Progenitor cell of endocrine pancreas (in vitro differentiated cells): ENCODE measurements at places on chromosomes 7 and 10.

GRCh38 chr10:25555865-25556264 is 378.2 kb upstream of the MYO3A start:
- H3K27ac ChIP-seq = no peak overlapping the region
- H3K36me3 ChIP-seq = no peaks in the 10 kb centered on the region
- no peaks in the 10 kb centered on the region for H3K27me3 ChIP-seq
- no peak overlapping the region for H3K4me3 ChIP-seq

- no peak for DNase-seq
- H3K27me3 ChIP-seq = no peaks in the 10 kb centered on the region
- peaks cover 59% of the 10 kb centered on the region for H3K4me1 ChIP-seq
- peak overlapping the region; percentile 96 for H3K27ac ChIP-seq
- peaks cover 6% of the 10 kb centered on the region for H3K36me3 ChIP-seq
These were observed 1.3 kb downstream of the FRAT2 start for GRCh38 chr10:97333351-97333600.

GRCh38 chr7:1754345-1754908 is 84.3 kb downstream of the ELFN1 start:
- H3K27me3 ChIP-seq = peaks cover 24% of the 10 kb centered on the region
- H3K4me3 ChIP-seq = no peak overlapping the region
- DNase-seq = no peak
- H3K36me3 ChIP-seq = no peaks in the 10 kb centered on the region

DNA sequence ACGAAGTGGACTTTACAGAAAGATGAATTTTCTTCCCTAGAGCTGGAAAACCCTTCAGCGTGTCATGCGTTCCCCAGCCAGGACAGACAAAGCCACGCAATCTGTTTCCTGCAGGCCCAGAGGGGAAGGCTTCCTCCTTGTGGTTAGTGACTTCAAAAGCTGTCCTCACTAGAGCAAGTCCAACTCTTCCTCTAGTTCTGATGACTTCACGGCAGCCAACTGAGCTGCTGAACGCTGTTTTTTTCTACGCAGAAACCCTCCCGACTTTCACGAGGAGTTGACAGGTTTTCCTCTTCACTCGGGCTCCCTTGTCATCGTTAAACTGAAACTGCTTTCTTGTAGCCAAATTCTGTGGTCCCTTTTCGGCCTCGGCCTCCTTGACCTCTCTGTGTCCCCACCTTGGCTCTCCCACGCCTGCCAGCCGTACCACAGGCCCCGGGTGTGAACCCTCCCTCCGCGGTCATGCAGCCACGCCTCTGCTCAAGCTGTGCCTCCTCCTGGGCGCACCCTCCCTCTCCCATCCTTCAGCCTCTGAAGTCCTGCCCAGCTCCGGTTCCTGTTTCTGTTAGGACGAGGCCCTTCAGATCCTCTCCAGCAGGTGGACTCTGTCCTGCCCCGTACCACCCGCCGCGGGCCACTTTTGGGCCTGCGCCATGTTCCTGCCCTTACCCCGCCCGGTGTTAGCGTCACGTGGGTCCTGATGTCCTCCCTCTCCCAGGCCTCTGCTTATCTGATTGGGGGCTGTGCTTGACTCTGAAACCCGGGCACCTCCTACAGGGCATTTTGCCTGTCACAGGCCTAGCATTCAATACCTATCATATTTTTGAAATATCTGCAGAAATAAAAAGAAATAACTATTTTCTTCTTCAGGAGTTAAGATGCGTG is 39.3 kb downstream of the CUX1 start:
- H3K36me3 ChIP-seq = peaks cover 2% of the 10 kb centered on the region
- DNase-seq = no peak
- peak overlapping the region; percentile 33 for H3K27ac ChIP-seq

DNA sequence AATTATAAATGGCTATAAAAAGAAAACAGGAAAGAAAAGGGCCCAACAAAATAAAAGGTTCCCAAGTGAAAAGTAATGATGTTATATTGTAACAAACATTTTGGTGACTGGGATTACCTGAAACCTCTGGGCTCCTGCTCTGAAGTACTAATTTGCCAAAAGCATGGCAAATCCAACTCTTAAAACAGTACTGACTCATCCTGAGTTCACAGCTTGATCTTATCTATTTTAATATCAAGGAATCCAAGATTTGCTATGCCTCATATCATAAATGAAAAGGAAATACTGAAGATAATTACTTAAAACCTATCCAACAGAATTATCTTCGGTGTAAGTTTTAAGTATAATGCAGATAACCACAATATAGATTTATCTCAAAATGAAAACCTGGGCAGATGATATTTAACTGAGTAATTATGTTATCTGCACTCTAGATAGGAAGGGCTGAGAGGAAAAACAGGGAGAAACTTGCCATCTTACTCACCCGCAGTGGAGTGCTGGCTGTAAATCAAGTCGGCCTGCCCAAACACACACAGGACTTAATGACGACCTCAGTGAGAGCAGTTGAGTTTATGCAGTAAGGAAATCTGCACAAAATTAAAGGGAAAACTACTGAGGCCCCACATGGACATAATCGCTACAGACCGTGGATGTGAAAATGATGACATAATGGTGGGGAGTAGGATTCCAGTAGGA is 48.4 kb downstream of the MPP7 start:
- H3K36me3 ChIP-seq = no peaks in the 10 kb centered on the region
- no peak overlapping the region for H3K4me3 ChIP-seq
- H3K27me3 ChIP-seq = no peaks in the 10 kb centered on the region
- H3K4me1 ChIP-seq = peaks cover 7% of the 10 kb centered on the region
- no peak for DNase-seq
- no peak overlapping the region for H3K27ac ChIP-seq

DNA sequence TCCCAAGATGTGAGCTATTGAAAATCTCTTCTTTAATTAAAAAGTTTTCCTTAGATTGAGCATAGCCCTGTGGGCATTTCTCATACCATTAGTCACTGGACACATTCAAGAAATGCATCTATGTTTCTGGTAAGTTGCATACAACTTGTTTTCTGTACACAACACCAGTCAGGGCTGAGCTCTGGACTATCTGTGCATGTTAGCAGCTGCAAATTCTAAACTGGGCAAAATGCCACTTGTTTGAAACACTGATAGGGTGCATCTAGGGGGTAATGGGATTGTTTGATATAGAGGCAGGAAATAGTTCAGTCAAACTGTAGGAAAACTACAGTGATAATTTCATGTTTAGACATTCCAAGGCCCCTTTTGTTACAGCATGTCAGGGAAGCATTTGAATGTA is 145.6 kb upstream of the NPY start:
- H3K36me3 ChIP-seq = no peaks in the 10 kb centered on the region
- no peak for DNase-seq
- H3K27me3 ChIP-seq = peaks cover 10% of the 10 kb centered on the region
- H3K27ac ChIP-seq = no peak overlapping the region
- peaks cover 3% of the 10 kb centered on the region for H3K4me1 ChIP-seq

DNA sequence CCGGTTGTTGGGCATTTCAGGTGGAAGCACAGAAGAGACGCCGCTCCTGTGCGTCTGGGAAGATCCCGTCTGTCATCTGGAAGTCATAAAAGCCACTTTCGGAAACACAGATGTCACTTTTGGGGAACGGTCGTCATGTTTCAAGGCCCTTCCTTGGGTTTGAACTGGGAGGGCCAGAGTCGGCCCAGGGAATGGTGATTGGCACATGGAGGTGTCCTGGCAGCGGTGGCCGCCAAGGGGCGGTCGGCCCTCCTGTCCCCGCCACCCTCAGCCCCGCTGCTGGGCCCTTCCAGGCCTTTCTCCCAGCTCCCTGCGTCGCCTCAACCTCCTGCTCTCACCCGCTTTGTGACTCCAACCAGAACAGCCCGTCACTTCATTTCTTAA is 115.2 kb upstream of the SFMBT2 start:
- no peaks in the 10 kb centered on the region for H3K36me3 ChIP-seq
- DNase-seq = no peak
- H3K4me1 ChIP-seq = no peaks in the 10 kb centered on the region
- peaks cover 22% of the 10 kb centered on the region for H3K27me3 ChIP-seq

- H3K4me1 ChIP-seq = peaks cover 8% of the 10 kb centered on the region
- peaks cover 2% of the 10 kb centered on the region for H3K27me3 ChIP-seq
- no peak overlapping the region for H3K27ac ChIP-seq
- no peak for DNase-seq
- H3K4me3 ChIP-seq = no peak overlapping the region
These were observed 41.9 kb downstream of the PDGFA start for GRCh38 chr7:477626-478220.

DNA sequence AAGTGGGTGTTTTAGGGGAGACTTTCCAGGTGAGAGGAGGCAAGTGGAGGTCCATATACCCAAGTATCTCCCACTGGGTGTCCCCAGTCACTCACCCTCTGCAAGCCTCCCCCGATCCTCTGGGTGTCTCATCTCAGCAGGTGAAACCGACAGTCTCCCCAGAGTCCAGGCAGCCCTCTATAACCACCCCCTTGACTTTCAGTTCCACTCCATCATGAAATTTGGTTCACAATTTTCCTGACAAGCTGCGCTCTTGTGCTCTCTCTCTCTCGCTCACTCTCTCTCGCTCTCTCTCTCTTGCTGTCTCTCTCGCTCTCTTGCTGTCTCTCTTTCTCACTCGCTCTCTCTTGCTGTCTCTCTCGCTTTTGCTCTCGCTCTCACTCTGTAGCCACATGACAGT is 8.1 kb upstream of the RABGEF1 start:
- DNase-seq = no peak
- H3K4me1 ChIP-seq = no peaks in the 10 kb centered on the region
- H3K36me3 ChIP-seq = peaks cover 22% of the 10 kb centered on the region
- no peaks in the 10 kb centered on the region for H3K27me3 ChIP-seq

- peaks cover 6% of the 10 kb centered on the region for H3K36me3 ChIP-seq
- H3K27me3 ChIP-seq = no peaks in the 10 kb centered on the region
- no peak overlapping the region for H3K4me3 ChIP-seq
- H3K27ac ChIP-seq = no peak overlapping the region
These were observed 47.7 kb downstream of the CDK6 start for GRCh38 chr7:92788559-92789183.

DNA sequence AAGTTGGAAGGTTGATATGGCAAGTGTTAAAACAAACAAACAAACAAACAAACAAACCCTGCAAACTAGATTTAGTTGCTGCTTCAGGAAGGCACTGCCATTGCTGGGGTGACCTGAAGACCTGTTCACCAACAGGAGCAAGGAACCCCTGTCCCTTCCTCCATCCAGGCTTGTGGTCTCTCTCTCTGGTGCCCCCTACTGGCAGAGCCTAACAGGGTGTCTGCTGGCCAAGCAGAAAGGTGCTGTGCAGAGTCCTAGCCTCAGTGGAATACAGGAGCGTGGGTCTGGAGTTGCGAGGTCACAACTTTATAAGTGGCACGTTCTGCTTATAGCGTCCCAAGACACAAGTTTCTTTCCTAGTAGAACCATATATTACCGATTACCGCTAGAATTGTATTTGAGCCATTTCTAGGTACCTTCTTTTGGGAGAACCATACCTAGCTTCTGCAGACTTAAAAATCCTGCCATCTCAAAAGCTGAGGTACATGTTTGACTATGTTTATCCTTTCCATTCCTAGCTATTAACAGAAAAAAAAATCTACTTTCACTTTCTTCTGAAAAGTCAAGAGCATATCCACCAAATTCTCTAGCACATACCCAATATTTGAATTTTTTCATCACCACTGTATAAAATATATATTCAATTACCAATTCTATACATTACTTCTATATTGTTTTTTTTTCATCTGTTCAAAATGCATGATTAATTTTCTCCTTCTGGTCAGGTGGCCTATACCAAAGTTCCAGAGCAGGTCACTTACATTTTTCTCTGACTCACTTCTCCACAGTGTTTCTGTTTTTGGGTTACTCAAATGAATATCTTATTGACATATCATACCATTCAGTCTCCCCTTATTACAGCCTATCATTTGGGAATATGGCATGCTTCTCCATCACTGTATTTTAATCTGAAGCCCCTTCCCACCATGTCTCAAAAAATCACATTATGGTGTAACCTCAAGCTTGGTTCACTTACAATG is 29.1 kb upstream of the CALD1 start:
- peaks cover under 1% of the 10 kb centered on the region for H3K4me1 ChIP-seq
- H3K27ac ChIP-seq = no peak overlapping the region
- H3K27me3 ChIP-seq = no peaks in the 10 kb centered on the region
- no peaks in the 10 kb centered on the region for H3K36me3 ChIP-seq
- H3K4me3 ChIP-seq = no peak overlapping the region
